ENCODE measurements at places on chromosomes 1 and 21. TPM values are rescaled to one million over a fixed set of nuclear protein-coding genes. Genes with fewer than 3 reads are reported as not detected.

DNA sequence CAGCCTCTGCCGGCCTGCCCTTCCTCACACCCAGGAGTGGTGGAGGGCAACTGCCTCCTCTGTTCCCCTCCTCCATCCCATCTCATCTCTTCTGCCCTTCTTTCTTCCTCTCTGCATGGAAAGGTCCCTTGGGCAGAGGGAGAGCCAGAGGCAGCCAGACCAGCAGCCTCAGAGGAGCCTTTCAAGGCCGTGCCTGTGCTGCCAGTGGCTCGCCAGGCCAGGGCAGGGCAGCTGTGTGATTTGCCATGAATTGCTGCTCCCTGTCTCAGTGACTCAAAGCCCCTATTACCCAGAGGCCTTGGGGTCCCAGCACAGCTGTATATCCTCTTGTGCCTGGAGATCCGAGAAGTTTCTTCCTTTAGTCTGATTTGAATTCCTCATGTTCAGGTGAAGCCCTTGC lies 21.9 kb downstream of the TMCC2 start:
- no peak for DNase-seq

GRCh38 chr1:117093091-117093534 lies 28.4 kb downstream of the TRIM45 start:
- DNase-seq, result peak; percentile 62

The KCNH1 gene
- polyA plus RNA-seq, result 5.2 TPM

DNA sequence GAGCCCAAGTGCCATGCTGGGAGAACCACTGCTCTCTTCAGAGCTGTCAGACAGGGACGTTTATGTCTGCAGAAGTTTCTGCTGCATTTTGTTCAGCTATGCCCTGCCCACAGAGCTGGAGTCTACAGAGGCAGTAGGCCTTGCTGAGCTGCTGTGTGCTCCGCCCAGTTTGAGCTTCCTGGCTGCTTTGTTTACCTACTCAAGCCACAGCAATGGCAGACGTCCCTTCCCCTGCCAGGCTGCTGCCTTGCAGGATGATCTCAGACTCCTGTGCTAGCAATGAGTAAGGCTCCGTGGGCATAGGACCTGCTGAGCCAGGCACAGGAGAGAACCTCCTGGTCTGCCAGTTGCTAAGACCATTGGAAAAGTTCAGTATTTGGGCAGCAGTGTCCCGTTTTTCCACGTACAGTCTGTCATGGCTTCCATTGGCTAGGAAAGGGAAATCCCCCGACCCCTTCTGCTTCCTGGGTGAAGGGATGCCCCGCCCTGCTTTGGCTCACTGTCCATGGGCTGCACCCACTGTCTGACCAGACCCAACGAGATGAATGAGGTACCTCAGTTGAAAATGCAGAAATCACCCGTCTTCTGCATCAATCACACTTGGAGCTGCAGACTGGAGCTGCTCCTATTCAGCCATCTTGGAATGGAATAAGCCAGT lies 31.9 kb downstream of the CYP4B1 start:
- DNase-seq, result no peak

- DNase-seq, result no peak
Observed at GRCh38 chr1:7483634-7484383, 287.3 kb upstream of the VAMP3 start.

- DNase-seq, result no peak
Observed at GRCh38 chr1:203169770-203170520, 5.7 kb downstream of the MYBPH start.

DNA sequence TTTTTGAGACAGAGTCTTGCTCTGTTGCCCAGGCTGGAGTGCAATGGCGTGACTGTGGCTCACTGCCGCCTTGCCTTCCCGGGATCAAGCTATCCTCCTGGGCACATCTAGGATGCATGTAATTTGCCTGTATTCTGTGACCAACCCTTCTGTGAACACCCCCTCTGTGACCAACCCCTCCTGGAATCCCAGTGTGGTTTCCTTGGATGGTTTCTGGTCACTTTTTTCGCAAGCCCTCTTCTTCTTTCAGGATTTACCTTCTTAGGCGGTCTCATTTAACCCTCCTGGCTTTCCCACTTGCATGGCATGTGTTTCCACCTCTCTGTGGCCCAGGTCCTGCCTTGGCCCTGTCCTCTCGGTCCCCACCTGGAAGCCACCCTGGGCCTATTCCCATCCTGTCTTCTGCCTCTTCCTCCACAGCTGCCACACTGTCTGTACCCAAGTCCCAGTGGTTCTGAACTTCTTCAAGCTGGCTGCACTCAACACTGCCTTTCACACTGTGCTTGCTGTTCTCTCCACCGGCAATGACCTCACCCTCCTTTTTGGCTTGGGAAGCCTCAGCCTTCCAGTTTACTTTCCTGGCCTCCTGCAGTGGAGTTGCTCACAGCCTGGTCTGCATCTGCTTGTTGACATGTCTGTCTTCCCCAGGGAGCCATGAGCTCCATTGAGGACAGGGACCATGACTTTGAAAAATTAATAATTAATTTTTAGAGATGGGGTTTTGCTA lies 57.0 kb downstream of the DISC1 start:
- DNase-seq, result no peak

DNA sequence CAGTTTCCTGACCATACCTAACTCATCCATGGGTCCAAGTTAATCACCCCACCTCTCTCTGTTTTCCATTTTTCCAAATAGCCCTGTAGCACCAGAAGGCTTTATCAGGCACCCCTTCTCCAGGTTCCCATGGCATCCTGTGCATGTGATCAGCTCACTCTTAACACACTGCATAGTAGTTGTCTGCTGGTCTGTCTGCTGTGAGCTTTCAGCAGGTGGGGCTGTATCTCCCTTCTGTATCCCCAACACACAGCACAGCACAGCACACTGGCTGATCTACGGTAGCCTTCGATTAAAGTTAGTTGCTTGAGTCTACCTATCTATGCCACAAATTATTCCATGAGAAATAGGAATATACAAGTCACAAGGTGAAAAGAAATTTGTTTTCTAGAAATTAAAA lies 54.3 kb upstream of the C1orf198 start:
- DNase-seq, result no peak

GRCh38 chr1:67647036-67647798 lies 37.8 kb upstream of the GADD45A start:
- DNase-seq, result peak; percentile 63

DNA sequence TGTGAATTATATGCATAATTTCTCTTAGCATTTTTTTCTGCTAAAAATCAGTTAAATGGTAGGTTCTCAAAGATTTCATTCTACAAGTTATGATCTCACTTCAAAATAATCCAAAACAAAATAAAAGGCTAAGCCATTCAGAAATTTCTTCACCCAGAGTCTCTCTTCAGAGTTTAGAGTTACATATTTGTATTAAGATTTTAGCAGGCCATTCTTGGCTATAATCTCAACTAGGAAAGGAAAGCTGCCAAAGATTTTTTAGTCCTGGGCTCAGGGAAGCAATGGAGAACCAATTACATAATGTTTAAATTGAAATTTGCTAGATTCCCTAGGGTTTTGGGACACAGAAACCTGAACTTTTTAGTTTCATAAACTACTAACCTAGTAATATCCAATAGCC lies 245.0 kb downstream of the USH2A start:
- no peak for DNase-seq

DNA sequence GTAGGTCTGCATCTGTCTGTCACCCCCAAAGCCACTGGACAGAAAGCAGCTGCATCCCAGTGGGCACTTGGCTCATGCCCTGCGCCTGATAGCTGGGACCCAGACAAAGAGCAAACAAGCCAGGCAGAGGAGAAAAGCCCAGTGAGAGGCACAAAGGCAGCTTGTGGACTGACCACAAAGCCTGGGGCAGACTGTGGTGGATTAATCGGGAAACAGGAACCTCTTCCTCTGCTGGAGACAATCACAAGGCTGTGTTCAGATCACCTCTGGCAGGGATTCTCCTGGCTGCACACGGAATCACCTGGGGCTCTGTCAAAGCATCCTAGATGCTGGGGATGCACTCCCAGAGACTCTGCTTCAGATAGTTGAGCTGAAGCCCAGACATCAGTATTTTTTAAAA lies 15.2 kb upstream of the GJB5 start:
- no peak for DNase-seq

- DNase-seq, result no peak
Observed at GRCh38 chr1:84570436-84571149, 3.6 kb downstream of the CTBS start.

DNA sequence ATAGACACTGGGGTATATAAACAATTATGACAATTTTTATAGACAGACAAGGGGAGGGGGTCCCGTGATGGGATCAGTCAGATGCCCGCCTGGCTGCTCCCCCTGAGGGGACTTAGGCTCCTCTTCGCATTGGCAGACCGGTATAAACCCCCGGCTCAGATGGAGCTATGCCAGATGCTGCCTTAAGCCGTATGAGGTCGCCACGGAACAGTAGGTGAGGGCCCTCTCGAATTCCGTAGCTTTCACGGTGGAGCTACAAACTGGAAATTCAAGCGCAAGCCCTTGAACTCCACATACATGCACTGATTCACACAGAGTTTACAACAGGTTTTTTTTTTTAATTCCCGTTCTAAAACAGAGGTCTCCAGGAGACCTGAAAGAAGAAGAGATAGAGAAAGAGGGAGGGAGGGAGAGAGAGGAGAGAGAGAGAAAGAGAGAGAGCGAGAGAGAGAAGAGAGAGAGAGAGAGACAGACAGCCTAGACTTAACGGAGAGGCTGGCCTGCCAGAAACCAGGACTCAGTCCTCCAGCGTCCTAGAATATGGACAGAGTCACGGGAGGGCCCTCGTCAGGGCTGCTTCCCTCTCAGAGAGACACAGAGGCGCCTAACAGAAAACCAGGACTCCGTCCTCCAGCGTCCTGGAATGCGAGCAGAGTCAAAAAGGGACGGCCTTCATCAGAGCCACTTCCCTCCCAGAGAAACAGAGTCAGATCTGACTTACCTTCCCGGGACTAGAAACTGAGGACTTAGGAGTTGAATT lies 24.4 kb upstream of the TMEM54 start:
- DNase-seq, result peak; percentile 68

DNA sequence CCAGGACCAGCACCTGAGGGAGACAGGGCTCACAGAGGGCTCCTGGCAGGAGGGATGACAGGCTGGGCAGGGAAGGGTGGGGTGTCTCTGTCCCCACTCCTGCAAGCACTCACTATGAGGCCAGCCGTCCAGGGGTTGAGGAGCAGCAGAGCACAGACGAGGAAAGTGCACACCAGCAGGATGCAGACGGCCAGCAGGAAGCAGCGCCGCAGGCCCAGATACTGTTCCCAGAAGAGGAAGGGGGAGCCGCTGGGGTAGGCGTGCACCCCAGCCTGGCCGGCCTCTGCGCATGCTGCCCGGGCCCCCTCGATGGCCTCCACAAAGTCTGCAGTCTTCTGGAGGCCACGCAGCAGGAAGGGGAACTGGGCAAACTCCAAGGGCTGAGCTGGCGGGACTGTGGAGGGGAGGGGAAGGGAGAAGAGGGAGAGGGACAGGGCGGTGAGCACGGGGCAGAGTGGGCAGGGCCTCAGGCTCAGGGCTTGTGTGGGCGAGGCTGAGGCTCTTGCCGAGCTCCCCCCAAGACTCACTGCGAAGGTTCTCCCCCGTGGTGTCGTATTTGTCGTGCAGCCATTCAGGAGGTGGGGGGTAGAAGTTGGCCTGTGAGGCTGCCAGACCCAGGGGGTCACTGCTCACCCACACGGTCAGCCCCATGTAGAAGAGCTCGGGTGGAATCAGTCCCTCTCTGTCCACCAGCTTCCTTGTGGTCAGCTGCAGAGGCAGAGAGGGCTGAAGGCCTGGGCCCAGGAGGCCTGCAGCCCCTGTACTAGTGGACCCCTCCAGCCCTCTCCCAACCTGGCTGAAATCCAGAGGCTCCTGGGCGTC lies 16.5 kb downstream of the PTCH2 start:
- DNase-seq, result no peak

The OR2T29 gene
- not detected for polyA plus RNA-seq

The ADAMTS5 gene
- 0.22 TPM for polyA plus RNA-seq

The RGS7 gene
- 12.1 TPM for polyA plus RNA-seq

The FAM131C gene
- 6.3 TPM for polyA plus RNA-seq

The CFAP74 gene
- 0.93 TPM for polyA plus RNA-seq

- no peak for DNase-seq
Observed at GRCh38 chr1:45765999-45766792, 15.7 kb upstream of the IPP start.

The TMEM125 gene
- polyA plus RNA-seq, result 16.4 TPM

The NTNG1 gene
- polyA plus RNA-seq, result 1.3 TPM

GRCh38 chr1:40316595-40317393 lies at the start of gene COL9A2:
TSS of gene COL9A2 (minus strand) at chr1:40317286. CDS start at chr1:40317197, 89 bp downstream.
- peak; percentile 48 for DNase-seq

GRCh38 chr1:56864430-56864829 lies 9.8 kb downstream of the C8A start:
- DNase-seq, result no peak

The SLC44A5 gene
- 0.22 TPM for polyA plus RNA-seq

- DNase-seq, result no peak
Observed at GRCh38 chr1:228471762-228472398, 15.3 kb upstream of the RNF187 start.

DNA sequence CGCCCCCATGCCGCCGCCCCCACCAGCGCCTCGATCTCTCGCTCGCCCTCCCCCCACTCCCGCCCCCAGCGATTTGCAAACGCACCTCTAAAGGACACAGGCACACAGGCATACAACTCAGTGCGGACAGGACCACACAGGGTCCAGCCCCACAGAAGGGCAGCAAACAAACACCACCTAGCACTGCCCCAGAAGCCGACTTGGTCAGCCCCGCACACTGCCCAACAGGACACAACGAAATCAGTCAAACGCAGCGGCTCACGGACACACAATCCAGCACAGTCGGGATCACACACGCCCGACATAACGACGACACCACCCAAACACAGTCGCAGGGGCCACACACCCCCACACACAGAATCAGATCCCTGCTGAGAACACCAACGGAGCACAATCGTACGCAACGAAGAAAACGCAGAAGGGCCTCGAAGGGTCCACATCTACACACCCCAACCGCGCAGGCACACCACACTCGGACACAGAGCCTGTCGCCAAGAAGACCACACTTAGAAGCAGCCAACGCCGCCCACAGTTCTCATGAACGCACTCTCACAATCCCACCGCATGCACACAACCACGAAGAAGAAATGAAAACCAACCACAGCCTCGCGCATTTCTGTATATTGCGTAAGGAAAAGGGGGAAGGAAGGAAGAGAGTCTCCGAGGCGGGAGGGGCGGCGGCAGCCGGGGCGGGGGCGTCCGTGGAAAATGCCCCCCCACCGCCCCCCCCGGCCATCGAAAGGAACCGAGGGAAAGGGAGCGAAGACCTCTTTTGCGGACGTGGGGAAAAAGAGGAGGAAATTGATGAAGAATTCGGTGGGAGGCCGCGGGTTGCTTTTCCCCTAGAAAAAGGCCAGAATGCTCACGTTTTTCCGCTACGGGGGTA lies 481 bp downstream of the TAL1 start:
- DNase-seq, result peak; percentile 77

The ST6GALNAC3 gene
- polyA plus RNA-seq, result 3.5 TPM
